BE2C (cell line): ENCODE measurements at places on chromosomes 7 and 10.

- no peak for DNase-seq
Observed at GRCh38 chr10:87058171-87058570, 36.5 kb downstream of the GLUD1 start.

DNA sequence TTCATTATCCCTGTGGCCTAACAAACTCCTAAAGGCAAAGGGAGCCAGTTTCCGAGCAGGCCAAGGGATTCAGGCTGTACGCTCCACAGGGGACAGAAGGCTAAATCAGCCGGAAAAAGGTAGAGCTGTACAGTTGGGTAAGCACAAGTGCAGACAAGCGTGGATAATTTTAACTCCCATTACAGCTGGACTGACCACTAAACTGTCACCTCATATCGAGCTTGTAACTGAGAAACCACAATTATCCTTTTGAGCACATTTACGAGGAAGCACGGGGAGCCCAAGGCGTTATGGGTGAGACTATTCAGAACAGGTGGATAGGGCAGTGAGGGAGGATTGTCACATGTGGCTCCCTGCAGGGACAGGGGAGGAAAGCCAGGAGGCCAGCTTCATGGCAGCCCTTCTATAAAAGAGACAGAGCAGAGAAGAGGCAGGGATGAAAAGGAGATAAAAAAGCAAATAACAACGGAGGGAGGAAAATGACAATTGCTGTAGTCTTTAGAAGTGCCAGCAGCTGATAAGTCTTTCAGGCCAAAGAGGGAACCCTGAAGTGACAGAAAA, 288.0 kb downstream of the FGFR2 start:
- DNase-seq, result no peak

- DNase-seq, result peak; percentile 59
Observed at GRCh38 chr7:16739863-16740622, 13.5 kb upstream of the TSPAN13 start.

DNA sequence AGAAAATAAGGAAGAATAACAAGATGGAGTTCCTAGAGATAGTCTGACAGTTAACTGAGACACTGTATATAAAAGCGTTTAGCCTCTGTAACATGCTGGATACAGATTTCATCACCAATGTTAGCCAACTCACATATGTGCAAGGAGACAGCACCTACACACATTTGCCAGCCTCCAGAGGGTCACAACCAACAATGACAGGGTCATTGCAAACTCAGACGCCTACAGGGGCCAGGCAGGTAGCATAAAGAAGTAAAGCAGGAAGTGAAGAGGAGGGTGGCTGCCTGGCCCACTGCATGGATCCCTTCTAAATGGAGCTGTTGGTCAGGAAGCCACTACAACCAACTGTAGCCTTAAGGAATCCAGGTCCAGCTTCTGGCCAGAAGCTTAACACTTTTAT, 50.4 kb downstream of the NRAP start:
- no peak for DNase-seq

GRCh38 chr7:94449151-94449725, 54.5 kb downstream of the COL1A2 start:
- DNase-seq, result no peak

GRCh38 chr7:101885597-101885955, 68.2 kb downstream of the CUX1 start:
- DNase-seq, result no peak

DNA sequence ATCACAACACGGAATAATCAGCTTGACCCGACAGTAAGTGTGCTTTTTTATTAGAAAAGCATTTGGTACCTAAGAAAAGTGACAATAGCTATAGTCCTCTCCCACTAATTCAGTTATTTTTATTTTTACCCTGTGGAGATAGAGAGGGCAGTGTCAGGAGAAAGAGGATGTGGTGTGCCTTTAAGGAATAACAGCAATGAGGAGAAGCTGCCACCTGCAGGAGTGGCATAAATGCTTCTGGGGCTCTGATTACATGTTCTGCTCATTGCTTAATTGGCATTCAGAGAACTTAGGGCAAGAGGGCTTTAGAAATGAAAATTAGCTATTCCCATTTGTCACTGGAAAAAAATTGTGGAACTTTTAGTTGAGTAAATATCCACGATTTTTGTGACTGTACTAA, 60.1 kb downstream of the DENND11 start:
- DNase-seq, result no peak

DNA sequence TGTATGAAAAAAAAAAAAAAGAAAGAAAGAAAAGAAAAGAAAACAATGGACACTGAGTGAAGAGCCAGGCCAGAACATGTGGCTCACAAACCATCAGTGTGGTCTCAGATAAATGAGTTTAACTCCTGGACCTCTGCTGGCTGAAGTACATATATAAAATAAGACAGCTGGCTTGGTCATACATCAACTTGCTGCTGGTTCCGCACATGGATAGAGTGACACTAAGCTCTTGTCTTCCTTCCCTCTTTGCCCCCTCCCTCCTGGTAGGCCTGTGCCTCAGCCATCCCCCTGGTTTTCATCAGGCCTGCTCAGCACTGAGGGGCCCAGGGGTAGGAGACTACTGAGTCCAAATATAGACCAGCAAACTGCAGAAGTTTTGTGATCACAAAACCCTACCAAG, 58.1 kb upstream of the DGKI start:
- no peak for DNase-seq

- no peak for DNase-seq
Observed at GRCh38 chr10:33067481-33067880, 109.5 kb upstream of the ITGB1 start.

DNA sequence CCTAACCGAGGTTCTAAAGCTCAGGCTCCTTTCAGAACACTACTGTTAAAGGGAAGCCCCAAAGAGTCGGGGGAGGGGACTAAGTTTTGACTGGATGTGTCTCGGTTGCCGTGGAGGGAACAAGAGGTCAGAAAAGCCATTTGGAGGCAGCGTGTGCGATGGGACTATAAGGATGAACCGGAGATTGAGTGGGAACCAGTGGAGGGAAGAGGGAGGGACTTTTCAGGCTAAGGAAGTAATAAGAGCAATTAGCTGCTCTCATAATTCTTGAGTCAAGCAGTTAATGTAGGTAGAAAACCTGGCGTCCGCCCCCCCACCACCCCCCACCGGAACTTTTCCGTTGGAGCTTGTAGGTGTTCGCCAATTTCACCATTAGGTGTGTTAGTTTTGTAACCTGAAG, 491 bp upstream of the AKAP9 start:
- peak; percentile 21 for DNase-seq

GRCh38 chr7:158420591-158421340, 166.9 kb downstream of the PTPRN2 start:
- no peak for DNase-seq

- DNase-seq, result no peak
Observed at GRCh38 chr7:8129318-8129659, 132.7 kb downstream of the ICA1 start.

DNA sequence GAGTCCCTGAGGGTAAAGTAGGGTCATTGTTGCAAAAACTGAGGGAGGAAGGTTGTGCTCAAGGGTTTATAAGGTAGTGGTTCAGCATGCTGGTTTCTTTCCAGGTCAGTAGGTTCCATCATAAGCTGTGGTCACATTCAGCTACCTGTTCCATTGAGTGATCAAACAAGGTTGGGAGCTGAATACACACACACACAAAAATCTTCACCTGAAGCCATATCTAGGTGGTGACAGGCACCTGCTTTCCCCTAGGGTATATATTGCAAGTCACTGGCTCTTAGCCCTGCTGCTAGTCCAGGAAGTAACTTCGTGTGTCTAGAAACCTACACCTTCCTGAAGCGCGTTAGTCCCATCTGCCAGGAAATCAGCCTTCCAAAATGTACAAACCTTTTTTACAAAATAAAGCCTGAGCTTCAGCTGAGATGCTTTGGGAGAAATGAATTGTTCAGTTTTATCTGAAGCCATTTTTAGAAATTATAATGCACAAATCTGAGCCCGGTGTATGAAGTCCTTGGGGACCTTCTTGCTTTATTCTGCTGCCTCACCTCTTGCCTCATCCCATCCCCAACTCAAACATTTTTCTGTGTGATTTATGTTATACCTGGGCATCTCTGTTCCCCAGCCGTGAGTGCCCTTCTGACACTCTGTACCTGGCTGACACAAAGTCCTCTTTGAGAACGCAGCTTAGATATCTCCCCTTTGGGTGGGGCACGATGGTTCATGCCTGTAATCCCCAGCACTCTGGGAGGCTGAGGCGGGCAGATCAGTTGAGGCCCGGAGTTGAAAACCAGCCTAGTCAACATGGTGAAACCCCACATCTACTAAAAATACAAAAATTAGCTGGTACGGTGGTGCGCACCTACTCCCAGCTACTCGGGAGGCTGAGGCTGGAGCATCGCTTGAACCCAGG, 10.6 kb upstream of the LAMTOR4 start:
- DNase-seq, result no peak

GRCh38 chr7:111401516-111401915, 160.8 kb downstream of the IMMP2L start:
- DNase-seq, result no peak

GRCh38 chr10:114400091-114400490, 4.2 kb downstream of the AFAP1L2 start:
- no peak for DNase-seq

- no peak for DNase-seq
Observed at GRCh38 chr7:41421056-41421455, 281.8 kb downstream of the INHBA start.

GRCh38 chr7:121163699-121164098, 165.1 kb upstream of the WNT16 start:
- DNase-seq, result no peak

DNA sequence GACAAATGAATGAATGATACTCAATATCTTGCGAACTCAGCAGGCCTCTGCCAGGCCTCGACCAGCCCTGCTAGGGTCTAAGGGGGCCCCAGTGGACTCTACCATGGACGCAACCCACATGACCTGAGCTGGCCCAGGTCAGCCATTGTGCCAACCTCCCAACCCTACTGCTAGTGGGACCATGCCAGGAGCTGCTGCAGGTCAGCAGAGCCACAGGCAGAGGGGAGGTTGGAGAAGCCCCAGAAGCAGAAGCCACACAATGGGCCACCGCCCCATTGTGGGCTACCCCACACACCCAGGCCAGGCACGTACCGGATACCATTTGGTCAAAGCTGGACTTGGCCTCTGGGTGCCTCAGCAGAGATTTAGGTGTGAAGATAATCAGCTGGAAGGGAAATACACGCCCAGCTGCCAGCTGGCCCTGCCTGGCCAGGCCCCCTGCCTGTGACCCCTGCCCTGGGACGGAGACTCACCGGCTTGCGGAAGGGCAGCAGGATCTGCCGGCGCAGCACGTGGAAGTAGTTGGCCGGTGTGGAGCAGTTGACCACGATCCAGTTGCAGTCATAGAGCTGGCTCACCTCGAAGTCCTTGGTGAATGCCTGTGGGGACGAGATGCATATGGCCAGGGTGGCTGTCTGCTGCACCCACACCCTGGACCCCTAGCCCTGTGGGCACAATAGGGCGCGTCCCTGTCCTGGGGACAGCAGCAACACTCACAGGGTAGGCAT, 24.5 kb downstream of the OGDHL start:
- DNase-seq, result no peak

DNA sequence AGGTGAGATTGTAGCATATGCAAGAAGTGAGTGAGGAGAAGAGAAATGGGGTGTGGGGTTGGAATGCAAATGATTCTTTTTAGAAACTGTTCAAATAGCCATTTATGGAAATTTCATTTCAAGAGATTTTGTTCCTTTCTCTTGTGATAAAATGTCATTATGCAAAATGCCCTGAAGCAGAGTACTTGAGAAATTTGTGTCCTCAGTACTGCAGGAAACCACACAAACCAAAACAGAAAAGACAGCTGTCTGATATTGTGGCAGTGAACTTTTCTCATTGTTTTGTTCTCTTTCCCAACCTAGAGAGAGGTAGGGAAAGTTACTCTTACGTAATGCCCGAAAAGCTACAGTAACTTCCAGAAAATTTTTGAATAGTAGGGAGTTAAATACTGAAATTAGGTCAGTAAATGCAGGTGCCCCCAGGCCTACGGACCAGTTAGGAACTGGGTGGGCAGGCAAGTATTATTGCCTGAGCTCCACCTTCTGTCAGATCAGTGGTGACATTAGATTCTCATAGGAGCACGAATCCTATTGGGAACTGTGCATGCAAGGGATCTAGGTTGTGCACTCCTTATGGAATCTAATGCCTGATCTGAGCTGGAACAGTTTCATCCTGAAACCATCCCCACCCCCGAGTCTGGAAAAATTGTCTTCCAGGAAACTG, 34.0 kb downstream of the DLD start:
- no peak for DNase-seq

DNA sequence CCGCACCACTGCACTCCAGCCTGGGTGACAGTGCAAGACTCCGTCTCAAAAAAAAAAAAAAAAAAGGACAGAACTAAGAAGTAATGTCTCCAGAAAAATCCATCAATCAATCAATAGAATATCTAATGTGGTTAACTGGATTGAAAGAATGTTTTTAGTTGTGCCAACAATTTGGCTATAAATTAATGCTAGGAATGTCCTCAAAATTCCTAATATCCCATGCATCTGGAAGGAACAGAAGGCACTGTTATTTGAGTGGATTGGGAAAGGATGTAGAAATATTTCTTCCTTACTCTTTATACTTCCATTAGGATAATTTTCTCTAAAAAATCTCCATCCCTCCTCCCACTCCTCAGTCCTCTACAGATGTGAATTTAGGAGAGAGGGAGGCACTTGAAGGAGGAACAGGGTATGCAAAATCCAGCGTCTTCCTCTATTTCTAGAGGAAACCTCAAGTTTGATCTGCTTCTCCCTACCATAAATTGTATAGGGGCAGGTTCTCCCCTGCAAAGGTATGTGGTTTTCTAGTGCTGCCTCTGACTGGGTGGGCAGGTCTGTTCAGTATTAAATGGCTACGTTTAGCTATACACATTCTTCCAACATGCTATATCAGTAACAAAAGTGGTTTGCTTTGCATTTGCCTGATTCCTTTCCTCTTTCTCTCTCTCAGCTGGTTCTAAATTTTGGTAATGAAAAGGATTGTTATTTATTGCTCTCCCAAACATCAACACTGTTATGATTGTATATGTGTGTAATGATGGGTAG, 54.1 kb downstream of the RNLS start:
- DNase-seq, result no peak

DNA sequence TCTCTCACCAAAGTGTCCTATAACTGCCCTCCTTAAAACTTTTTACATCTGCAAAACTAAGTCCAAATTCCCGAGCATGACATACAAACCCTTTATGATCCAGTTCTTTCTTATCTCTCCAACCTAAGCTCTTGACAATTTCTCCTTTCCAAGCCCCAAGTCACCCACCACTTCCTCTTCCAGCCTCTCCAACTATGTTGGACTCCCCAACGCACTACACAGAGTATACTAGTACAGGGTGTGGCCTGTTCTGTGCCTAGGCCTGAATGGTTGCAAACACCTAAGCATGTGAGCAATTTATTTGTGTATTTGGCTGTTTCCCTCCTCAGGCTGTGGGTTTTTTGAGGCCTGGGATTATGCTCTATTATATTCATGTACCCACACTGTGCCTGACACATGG, 101.2 kb upstream of the APBB1IP start:
- no peak for DNase-seq

DNA sequence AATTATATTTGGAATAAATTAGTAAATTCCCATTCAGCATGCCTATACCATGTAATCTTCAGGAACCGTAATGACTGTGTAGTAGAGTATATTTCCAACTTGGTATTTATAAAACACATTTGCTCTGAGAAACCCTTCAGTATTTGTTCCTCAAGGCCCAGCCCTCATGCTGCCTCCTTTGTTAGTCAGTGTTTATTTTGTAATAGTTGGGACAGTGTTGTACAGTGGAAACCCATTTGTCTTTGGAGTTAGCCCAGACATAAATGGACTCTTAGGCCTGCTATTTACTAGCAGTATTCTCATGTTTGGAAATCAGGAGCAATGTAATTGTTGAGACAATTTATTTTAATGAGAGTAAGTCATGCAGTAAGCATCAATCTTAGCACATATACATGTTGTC, 686.9 kb downstream of the AUTS2 start:
- DNase-seq, result no peak

GRCh38 chr7:45573661-45574415, at the start of gene ADCY1:
TSS of gene ADCY1 (plus strand) at chr7:45574368. CDS start at chr7:45574544, 176 bp downstream.
- peak; percentile 65 for DNase-seq
